ENCODE measurements at places on chromosomes 7 and 10.

- no peak for DNase-seq
These were observed 167.8 kb downstream of the HDAC9 start for GRCh38 chr7:18663321-18663720.

- no peak for DNase-seq
These were observed 65.6 kb upstream of the CCDC6 start for GRCh38 chr10:59971915-59972314.

DNA sequence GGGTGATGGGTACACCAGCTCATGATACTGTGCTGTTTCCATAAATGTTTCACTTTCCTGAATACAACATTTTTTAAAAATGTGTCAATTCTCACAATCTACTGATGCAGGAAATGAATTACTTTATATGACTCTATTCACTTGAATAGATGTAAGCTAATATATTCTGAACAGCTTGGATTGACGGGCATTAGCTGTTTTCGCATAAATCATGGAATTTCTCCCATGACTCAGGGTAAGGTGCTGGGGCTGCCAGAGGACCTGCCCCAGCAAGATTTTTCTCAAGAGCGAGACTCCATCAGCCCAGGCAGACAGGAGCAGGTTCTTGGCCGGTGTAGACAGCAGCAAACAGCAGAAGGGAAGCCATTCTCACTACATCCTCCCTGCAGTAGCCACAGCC is 107.1 kb downstream of the PFKFB3 start:
- no peak for DNase-seq

DNA sequence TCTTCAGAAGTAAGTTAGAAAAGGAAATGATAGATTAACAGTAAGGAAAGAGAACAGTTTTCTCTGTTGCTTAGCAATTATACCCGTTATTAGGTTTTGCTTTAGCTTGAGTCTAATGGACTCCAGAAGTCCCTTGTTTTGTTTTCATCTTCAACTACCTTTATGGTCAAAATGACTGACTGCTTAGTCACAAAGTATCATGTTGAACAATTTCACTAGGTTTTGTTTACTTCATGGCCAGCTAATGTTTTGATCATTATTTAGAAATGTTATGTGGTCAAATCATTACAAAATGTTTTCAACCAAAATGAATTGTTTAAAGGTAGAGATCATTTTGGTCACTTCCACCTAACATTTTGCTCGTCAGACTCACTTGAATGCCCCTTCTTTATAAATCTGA is 1.9 kb downstream of the UBN2 start:
- DNase-seq, result no peak

DNA sequence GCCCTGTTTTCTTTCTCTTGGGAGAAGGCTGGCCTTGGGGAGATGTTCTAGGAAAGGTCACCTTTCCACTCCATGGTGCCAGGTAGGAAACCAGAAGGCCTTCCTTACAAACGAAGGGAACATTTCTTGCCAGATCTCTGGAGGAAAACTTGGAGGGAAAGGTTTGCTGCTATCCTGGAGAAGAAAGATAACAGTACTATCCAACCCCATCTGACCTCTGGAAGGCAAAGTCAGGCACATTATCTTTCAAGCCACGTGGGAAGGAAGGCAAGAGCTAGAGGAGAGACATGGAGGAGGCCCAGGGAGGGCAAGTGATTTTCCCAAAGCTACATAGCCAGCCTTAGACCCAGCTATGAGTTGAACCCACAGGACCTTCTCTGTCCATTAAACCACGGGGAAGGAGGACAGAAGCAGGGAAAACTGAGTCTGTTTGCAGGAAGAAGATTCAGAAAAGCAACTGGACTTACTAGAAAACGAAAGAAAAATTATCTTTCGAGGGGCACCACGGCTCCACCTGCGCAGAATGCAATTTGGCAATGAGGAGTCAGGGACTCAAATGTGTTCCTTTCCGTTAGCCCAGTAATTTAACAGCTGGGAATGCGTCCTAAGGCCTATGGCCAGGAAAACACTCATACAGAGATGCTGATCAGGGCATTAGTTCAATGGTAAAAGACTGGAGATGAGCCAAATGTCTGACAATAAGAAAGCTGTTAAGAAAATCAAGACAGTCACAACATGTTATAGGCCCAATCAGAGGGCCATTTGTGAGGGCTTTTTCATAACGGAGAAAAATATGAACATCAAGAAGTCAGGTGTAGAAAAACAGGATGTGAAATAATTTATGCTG is 32.0 kb upstream of the PSAP start:
- DNase-seq, result no peak

DNA sequence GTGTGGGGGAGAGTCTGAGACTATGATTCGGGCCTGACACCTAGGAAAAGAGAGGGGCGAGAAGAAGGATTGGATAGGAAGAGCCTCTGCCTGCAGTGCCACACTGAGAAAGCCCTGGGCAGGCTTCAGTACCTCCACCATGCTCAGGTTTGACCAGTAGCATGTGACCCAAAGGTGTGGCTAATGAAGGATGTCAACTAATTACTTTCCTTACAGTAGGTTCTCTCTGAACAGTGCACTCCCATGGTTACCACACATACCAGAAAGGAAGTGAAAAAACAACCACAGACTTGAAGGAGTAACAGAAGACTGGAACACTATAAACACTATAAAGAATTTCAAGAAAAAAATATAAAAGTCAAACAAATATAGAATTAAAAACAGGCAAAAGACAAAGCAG is 46.2 kb downstream of the SEM1 start:
- no peak for DNase-seq

- DNase-seq, result no peak
These were observed 32.6 kb downstream of the GSDME start for GRCh38 chr7:24724451-24725190.

- DNase-seq, result no peak
These were observed 18.3 kb upstream of the TNPO3 start for GRCh38 chr7:129073204-129073603.

DNA sequence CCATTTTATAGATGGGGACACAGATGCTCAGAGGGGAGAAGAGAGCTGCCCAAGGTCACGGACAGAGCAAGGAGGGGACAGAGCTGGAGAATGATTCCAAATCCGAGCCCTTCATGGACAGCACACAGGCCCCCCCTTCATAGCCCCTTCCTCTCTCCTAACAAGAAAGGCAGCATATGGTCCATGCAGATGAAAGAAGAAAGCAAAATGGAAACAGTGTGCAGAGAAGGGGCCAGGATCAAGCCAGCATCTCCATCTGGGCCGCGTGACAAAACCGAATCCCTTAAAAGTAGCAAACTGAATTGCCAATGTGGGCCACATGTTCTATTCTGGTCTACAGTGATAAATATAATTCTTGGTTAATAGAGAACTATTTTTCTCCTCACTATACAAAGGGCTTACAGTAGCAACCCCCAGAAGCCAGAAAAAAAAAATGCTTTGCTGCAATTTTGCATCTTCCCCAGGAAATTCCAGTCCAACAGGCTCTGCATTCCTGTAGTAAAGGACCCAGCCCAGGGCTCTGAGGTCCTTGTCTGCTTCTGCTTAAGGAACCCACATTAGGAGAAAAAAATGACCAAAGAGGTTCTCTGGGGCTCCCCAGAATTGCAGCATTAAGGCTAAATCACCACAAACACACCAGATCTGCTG is 7.8 kb downstream of the CPXM2 start:
- DNase-seq, result no peak

DNA sequence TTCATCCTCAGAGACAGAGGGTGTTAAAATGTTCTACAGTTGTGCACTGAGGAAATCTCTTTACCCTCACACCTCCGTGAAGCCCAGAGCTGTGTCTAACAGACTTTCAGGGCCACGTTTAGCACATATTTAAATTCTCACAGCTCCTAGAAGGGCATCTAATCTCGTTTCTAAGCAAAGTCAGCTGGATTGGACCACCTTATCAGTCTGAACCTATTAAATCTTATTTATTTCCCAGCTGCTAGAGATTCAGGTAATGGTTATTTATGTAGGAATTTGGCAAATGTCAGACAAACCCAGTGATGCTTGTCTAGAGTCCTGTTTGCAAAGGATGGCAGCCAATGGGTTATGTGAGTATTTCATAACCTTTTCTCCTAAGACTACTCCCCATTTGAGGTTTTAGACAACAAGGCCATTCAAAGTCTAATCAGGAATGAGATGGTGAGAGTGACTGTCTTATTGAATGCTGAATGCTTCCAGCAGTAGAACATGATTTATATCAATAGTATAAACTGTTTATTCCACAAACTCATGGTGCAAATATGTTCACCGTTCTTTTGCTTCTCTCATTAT is 54.8 kb upstream of the EXOC4 start:
- no peak for DNase-seq

- DNase-seq, result no peak
These were observed 57.1 kb downstream of the KLHDC10 start for GRCh38 chr7:130127404-130127803.

DNA sequence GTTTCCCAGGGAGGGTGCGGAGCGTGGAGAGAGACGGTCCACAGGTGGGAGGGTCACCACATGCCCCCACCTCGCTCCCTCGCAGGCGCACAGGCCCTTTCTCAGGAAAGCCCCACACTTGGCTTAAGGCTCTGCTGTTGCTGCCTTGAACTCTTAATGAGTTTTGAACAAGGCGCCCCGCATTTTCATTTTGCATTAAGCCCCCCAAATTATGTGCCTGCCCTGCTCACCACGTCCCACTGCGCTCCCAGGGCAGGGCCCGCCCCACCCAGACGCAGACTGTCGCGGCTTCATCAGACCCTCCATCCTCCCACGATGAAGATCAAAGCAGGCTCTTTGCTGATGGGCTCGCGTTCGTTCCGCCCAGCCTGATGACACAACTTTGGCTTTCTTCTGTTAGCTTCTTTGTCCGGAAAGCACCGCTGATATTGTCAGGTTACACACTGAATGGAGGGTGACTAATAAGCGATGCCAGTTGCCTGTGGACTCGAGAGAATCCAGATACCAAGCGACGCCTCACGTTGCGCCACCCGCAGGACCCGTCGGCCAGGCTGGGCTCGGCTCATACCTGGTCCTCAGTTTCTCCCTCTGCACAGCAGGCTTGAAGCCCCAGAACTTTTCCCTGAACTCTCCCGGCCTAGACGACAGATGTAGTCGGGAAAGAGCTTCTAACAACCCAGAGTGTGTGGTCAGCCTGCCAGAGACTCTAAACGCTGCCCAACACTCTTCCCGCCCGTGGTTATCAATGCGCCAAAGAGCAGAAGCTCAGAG is 9.5 kb downstream of the CALML3 start:
- DNase-seq, result no peak

- no peak for DNase-seq
These were observed 11.6 kb upstream of the BAZ1B start for GRCh38 chr7:73533742-73534141.

DNA sequence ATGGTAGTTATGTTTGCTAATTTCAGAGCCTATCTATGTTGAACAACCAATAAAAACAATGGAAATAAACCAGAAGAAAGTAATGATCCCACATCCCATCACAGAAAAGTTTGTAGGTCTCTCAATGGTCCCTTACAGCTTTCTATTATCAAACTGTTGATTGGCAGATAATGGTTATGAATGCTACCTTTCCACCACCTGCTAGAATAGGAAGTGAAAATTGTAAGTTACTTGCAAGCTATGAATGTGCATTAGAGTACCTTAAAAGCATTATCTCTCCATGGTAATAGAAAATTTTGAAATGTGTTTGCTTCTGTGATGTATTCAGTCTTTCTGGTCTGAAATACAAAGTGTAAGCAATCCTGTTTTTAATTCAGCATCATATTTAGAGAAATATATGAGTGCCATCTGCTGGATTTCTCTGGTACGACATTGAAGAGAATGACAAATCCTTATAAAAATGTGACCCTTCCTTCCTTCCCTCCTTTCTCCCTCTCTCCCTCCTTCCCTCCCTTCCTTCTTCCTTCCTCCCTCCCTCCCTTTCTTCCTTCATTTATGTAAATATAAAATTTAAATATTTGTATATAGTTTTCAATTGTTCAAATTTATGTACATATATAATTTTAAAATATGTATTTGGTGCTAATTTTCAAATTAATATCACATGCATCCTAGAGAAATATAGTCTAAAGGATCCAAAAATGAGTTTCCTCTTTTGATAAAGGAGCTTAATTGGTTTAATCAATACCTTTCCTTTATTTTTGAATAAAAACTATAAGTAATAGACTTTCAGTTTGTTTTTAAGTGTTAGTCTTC is 41.4 kb upstream of the PNLIPRP3 start:
- no peak for DNase-seq

DNA sequence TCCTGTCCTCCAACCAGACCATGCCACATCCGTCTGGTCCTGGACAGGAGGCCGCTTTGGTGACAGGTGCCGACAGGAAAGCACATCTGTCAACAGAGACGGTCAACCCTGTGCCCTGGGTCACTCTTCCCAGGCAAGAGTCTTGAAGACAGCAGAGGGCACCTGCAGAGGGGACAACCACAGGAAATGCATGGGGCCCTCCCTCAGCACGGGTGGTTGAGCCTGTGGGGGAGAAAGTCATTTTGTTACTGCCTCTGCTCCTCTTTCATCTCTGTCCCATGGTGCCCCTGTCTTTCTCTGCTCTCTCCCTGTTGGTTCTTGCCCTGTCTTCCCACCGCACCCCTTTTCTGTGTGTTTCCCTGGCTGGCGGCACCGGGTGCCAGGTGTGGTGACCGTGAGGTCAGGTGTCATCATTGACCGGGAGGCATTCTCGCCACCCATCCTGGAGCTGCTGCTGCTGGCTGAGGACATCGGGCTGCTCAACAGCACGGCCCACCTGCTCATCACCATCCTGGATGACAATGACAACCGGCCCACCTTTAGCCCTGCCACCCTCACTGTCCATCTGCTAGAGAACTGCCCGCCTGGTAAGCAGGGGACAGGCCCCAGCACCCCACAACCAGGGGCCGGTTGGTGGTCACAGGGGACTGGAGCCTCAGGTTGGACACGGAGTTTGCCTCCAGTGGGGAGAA is 17.6 kb upstream of the VSIR start:
- no peak for DNase-seq

- no peak for DNase-seq
These were observed 132.6 kb downstream of the GNAT3 start for GRCh38 chr7:80379034-80379982.

GRCh38 chr7:77354484-77354883 is 61.7 kb downstream of the GSAP start:
- no peak for DNase-seq

GRCh38 chr7:87144173-87144657 is 8.0 kb upstream of the DMTF1 start:
- no peak for DNase-seq

- DNase-seq, result no peak
These were observed 154.3 kb downstream of the ELAPOR2 start for GRCh38 chr7:86904949-86905834.
